CD8-positive, alpha-beta memory T cell (primary cell): ENCODE measurements at places on chromosomes 5 and 9.

DNA sequence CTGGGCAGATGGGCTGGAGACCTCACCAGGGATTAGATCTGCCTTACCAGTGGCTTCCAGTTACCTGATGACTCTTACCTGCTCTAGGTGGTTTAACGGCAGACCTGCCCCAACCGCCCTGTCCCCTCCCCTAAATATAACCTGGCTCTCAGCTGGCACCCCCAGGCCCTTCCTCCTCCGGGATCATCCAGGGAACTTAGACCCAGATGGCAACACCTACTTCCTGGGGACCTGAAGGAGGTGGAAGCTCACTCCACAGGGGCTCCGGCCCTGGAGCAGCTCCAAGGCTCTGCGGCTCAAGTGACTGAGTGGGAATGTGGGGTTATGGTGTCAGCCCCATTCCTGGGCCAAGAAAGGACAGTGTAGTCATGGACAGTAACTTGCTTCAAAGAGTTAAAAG is 130.4 kb downstream of the OLFM1 start:
- peak; percentile 4 for DNase-seq

DNA sequence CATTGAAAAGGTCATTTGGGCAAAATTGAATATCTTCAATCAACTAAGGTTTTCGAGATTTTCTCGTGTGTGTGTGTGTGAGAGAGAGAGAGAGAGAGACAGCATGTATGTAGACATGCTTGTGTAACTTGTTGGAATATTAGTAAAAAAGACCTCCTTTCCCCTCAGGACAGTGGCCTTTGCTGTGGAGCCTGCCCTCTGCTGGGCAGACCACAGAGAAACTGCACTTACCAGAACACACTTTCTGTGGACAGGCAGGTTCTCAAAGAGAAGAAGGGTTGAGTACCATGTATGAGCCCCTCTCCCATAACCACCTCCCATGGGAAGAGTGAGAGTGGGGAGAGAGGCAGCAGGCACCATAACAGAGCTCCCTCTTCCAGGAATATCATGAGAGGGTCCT is 45.6 kb downstream of the CFAP90 start:
- no peak for DNase-seq

DNA sequence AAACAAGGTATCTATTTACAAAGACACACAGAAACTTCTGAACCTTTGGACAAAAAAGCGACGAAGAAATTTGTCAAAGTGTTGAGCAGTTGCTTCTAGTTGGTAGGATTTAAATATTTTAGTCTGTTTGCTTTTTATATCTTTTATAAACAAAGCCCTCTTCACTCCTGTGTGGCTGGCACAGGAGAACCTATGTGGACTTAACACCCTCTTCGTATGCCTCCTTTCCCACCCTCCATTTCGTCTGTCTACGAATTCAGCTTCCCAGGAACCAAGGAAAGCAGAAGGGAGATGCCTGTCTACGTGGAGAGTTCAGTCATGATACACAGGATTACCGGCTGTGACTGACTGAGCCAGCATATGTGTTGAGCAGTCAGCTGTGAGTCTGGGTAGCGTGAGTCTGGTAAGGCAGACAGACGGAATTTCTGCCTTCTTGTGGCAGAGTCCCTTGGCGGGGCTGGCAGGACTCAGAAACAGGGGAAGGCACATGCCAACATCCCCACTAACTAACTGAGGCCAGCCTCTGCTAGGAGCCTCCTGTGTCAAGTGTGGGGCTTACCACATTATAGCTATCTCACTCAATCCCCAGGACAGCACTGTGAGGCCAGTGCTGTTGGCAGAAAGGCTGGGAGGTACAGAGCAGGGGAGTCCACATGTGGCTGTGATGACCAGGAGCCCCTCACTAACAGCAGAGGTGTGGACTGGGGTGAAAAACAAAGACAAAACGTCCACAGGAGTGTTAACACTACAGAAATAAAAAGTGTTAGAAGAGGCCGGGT is 13.9 kb upstream of the ZFP62 start:
- no peak for DNase-seq

- DNase-seq: no peak
These were observed 27.7 kb upstream of the GFPT2 start for GRCh38 chr5:180380856-180381255.

GRCh38 chr5:139389701-139390638 is at the start of gene MZB1:
TSS of gene MZB1 (minus strand) at chr5:139389913. CDS start at chr5:139389856, 57 bp downstream.
- DNase-seq: peak; percentile 41

DNA sequence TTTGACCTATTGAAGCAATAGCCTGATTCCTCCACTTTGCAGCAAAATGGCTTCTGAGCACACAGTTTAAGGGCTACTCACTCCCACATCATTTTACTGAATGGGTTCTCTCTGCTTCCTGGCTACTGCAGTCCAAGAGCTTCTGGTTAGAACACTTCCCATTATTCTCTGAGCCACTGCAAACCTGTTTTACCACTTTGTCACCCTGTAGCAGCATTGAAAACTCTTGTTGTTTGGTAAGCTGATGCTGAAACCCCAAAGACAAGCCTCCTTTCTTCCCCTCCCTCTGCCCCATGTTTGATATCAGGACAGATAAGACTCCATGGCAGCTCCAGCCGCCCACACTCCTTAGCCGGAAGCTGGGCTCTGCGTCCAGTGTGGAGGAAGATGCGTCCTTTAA is 84.4 kb upstream of the RARS1 start:
- no peak for DNase-seq

GRCh38 chr5:143828710-143829109 is 16.7 kb downstream of the HMHB1 start:
- DNase-seq: no peak

GRCh38 chr9:33908749-33909148 is 91.8 kb downstream of the UBE2R2 start:
- DNase-seq: no peak

DNA sequence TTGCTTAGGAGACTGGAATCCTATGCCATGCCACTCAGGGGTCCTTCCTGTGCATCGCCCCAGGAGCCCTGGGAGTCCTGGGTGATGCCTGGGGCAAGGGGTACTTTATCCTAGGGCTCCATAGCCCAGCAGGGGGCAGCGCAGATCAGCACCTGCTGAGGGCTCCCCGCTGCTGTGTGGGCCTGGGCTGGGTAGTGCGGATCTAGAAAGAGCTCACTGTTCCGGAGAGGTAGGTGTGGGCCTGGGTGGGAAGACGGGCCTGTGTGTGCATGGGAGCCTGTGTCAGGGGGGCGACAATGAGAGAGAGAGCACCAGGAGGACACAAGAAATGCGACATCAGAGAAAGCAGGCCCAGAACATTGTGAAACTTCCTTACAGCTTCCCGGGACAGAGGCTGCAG is 11.4 kb upstream of the DAB2IP start:
- no peak for DNase-seq

- DNase-seq: peak; percentile 45
These were observed 40.7 kb upstream of the HSD17B4 start for GRCh38 chr5:119411361-119412278.

- DNase-seq: no peak
These were observed 181.9 kb upstream of the HMHB1 start for GRCh38 chr5:143629871-143630659.

DNA sequence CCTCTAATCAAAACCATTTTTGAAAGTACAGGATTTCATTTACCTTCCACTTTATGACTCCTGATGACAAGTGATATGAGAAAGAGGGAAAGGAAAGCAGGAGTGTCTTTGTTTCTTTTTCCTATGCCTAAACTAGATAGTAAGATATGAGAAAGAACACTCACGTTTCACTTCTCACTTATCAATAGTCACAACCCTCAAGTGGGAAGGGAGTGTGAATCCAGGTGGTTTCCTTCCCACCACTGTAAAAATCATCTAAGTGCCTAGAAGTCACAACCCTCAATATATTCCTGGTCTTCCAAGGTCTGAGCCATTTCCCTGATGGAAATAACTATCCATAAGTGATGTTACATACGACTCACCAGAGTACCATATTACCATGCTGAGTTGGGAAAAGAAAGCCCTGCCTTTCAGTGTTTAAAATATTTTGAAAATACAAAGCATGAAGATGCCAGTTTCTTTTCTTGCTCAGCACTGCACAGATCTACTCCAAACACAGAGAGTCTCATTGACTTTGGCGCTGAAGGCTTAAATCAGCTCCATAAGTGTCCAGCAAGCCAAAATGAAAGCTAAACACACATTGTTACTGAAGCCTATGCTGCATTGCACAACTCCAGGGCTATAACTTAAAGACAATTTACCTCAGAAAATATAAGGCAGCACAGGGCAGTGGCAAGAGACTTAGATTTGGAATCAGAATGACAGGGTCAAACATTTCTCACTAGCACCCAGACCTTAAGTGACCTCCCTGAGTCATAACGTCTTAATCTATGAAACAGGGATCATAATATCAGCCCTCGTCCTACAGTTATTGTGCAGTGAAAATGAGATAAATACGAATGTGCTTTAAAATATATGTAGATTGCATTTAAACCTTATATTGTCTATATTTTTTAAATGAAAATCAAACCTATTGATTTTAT is 301.2 kb downstream of the KIAA0825 start:
- DNase-seq: no peak

DNA sequence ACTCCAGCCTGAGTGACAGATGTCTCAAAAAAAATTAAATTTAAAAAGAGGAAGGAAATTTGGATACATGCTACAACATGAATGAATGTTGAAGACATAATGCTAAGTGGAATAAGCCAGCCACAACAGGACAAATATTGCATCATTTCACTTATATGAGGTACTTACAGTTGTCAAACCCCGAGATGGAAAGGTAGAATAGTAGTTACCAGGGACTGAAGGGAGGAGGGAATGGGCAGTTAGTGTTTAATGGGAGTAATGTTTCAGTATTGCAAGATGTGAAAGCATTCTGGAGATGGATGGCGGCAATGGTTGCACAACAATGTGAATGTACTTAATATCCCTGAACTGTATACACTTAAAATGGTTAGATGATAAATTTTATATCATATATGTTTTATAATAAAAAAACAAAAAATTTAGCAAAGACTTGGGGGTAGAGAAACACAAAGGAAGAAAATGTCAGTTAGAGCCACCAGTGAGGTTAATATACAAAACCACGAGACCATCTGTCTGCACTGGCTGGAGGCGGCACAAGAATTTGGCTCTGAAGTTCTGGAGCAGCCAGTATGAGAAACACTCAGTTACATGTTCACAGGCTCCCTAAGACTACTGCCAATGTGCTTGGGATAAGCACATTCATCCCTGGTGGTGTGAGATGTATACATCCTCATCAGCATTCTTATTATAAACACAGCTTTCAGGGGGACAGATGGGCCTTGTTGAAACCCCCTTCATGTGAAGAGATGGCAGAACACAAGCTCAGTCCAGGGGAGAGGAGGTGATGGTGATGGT is 37.0 kb upstream of the RPS23 start:
- DNase-seq: no peak

DNA sequence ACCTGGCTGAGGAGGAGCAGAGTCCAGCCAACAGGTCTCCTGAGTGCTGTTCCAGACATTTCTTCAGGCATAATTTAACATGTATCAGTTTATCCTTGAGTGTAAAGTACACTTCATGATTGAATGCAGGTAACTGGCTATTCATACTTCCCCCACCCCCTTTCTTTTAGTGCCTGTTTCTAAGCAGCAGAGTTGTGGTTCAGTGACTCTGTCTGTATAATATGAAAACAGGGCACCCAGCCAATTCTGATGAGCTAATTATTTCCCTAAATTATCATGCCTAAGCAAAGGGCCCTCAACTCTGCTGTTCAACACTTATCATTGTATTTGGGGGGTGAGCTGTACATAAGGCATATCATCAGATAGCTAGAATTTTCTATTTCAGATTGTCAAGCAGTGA is 51.9 kb upstream of the ZSWIM6 start:
- no peak for DNase-seq

GRCh38 chr9:128637656-128638055 is 19.0 kb downstream of the DYNC2I2 start:
- DNase-seq: no peak

DNA sequence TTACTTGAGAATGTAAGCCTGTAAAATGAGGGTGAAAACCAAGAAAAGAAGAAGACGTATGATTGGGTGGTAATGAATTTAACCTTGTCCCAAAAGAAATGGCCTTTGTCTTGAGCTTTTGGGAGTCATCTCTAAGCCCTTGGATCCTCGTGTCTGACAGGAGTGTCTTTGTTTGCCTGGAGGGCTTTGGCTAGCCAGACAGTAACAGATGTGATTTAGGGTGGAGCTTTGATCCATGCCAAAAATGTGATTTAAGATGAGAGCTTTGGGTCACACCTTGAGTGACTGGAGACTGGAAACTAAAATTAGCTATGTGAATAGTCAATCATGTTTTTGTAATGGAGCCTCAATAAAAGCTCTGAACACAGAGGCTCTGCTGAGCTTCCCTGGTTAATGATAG is 25.9 kb upstream of the ZFAND5 start:
- DNase-seq: no peak

DNA sequence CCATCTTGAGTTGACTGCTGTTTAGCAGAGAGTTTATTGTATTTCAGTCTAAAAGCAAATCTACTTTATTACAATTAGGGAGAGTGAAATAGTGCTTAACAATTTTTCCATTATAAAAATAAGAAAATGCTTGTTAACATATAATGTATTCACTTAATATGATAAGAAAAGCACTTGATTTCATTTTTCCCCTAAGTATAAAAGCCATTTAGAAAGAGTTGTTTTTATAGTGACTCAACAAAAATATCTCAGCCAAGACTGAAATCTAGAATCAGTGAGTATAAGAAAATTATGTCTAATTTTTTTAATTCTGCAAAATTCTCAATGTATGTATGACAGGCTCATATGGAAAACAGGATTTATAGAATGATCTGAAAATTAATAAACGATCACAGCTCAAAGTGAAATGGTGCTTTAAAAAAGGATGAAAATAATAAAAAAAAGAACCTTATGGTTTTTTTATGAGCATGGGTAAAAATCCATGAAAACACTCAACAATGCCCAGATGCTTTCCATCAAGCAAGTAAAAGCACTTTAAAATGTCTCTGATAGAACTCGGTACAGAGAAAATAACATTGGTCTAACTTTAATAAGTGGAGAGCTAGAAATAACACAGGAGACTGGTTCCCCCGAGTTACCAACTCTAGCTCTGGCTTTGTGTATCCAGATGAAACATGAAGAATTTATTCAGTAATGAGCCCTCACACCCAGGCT is 1057.8 kb upstream of the WWC1 start:
- no peak for DNase-seq

DNA sequence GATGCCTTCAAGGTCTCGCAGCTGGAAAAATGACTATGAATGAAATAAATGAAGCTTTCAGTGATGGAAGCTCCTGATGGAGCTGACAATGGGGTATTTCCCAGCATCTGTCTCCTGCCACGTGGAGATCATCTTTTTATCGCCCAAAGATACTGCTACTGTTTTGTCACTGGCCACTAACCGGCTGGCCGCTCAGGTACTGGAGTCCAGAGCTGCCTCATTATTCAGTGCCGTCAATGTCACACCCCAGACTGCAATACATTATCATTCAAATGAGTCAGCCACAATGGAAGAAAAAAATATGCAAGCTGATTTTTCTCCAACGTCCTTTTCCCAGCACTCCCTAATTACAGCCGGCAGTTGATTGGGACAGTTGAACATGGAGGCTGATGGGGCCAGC is 280.4 kb downstream of the ZSWIM6 start:
- no peak for DNase-seq

GRCh38 chr9:133981958-133982681 is 10.0 kb downstream of the VAV2 start:
- no peak for DNase-seq

GRCh38 chr9:137149942-137150616 is 11.1 kb downstream of the GRIN1 start:
- no peak for DNase-seq
